ENCODE measurements at places on chromosomes 3 and 15.

DNA sequence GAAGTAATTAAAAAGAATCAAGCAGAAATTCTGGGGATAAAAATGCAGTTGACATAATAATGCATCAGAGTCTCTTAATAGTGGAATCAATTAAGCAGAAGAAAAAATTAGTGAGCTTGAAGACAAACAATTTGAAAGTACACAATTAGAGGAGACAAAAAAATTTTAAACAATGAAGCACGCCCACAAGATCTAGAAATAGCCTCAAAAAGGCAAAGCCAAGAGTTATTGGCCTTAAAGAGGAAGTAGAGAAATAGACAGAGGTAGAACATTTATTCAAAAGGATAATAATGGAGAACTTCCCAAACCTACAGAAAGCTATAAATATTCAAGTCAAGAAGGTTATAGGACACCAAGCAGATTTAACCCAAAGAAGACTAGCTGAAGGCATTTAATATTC lies 113.3 kb downstream of the TBC1D2B start:
- no peak for DNase-seq

- no peak for DNase-seq
Measured at GRCh38 chr3:59069838-59070237, 20.0 kb upstream of the CFAP20DC start.

DNA sequence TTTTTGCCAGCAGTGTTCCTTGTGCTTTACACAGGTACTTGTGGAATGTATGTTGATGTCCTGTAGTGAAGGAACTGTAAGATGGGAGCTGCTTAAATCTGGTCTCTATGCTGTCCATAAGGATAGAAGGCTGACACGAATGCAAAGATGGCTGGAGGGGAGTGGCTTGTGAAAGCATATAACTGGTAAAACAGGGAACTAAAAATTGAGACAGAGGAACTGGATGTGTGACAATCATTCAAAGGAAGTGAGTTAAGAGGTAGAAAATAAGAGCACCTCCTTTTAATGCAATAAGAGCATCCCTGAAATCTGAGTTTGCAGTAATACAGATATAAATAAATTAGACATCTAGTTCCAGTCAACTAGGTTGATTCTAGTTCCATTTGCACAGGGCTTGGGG lies 35.2 kb downstream of the RNF13 start:
- DNase-seq, result no peak

GRCh38 chr3:177596248-177596815 lies 399.1 kb upstream of the TBL1XR1 start:
- DNase-seq, result no peak

DNA sequence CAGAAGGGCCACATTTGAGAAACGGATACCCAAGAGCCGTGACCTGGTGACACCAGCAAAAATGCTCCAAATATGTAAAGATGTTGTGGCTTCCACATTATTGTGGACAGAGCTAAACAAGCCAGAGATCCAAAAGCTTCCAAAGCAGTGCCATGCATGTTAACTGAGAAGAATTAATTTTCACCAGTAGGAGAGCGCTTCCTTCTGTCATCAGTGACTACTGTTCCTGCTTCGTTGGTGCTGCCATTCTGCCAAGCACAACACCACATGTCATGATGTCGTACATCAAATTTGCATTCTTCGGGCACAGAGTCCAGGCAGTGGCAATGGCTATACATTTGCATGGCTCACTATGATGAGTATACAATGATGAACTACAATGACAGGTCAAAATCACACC lies 19.1 kb upstream of the CHST2 start:
- no peak for DNase-seq

DNA sequence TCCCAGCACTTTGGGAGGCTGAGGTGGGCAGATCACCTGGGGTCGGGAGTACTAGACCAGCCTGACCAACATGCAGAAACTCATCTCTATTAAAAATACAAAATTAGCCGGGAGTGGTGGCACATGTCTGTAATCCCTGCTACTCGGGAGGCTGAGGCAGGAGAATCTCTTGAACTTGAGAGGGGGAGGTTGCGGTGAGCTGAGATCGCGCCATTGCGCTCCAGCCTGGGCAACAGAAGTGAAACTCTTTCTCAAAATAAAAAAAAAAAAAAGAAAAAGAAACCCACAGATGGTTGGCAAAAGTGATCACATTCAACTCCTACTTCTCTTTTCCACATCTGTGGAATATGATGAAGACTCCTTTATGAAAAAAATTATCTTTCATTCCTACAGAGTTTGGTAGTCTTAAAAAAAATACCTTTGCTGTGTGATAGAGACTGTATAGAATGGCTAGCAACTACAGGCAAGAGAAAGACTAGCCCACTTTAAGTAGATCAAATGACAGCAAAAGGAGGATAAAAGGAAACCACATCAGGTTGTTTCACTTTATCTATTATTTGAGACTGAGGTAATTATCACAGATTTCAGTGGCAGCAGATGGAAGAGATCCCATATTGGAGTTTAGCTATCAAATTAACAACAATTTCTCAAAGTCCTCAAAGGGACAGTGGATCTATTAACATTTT lies 172.9 kb upstream of the TSPAN3 start:
- no peak for DNase-seq

GRCh38 chr15:41511899-41512369 lies 1.7 kb downstream of the LTK start:
- peak; percentile 48 for DNase-seq

DNA sequence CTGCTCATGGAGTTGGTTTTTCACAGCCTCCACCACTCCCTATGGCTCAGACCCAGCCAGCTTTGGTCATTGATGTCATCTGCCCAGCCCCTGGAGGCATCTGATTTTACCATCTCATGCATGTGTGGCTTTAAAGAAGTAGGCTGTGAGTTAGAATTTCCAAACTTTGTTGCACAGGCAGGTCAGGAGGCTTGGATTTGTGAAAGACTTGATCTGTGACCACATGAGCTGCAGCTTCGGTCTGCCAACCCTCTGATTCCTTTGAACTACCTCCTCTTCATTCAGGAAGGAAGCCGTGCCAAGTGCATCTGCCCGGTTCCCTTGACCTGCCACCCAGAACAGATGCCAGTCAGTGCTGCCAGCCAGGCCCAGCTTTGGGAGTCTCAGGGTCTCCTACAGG lies 9.2 kb downstream of the CTXND1 start:
- no peak for DNase-seq

DNA sequence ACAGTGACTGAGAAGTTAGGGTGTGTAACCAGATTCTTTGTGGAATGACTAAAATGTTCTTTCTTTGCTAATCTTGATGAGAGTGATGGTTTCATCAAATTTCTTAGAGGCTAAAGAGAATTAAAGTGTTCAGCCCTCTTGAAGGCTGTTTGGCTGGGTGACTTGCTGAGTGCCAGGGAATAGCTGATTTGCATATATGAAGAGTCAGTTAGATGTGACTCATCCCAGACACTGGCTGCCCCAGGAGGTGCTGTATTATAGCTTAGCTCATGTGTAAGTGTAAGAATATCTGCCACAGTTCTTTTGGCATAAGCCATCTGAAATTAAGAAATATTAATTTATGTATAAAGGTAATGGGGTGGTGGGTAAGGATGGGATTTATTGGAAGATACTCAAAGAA lies 535.1 kb downstream of the NLGN1 start:
- DNase-seq, result no peak

DNA sequence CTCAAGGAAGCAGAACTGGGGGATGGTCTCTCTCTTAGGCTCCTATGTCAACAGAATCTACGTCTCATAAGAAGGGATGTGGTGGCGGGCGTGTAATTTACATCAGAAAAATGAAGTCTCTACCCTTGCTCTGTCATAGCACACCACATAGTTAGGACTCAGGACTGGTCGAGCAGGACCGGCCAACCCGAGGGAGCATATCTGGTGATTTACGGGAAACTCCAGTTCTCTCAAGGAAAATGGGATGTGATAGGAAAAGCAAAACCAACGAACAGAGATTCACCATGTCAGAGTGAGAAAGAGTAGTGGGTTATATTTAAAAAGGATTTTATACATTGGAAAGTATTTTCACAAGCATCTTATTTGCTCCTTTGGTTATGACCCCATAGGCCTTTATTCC lies 54.7 kb downstream of the IGF2BP2 start:
- no peak for DNase-seq

DNA sequence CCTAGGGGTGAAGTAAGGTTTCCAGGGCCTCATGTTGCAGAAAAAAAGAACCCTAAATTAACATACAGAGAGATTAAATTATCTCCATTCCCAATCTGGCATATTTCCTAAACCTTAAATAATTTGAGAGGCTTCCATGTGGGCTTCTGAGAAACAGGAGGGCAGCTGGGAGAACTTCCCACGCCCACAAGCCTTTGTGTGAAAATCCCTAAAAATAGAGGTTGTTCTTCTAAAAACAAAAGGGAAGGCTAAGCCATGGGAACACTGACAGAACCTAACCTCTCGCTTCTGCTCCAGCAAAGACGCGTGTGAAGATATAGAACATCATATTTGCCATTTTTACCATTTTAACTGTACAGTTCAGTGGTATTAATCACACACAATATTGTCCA lies 812 bp upstream of the SLC12A8 start:
- DNase-seq, result no peak

GRCh38 chr3:114481113-114481512 lies 187.3 kb downstream of the TIGIT start:
- no peak for DNase-seq

DNA sequence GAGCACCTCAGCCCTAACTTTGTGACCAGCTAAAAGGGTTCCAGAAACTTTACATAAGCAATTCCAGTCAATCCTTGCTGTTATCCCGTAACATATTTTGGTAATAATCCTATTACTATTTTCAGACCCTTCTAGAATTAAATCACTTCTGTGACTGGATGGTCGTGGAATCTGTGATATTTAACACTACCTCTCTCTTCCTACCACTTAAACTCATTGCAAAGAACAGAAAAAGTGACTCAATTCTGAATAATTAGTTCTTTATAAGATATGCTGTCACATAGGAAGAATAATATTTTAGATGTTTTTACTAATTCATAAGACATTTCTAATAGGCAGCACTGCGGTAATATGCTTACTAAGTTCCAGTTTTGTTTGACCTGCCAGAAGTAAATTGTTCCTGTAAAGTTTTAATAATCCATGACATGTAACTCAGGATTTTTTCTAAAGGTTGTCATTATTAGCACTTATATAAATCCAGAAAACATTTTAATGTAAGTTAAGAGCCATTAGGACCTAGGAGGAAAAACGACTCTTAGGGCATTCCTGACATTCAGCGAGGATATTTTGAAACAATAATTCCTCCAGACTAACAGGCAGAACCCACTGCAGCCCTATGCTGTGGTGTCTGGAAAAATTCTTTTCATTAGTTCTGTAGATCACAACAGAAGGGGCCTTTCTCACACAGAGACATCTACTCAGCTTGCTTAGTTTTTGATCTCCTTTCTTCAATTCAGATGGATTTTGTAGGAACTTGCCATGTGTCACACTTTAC lies 113.3 kb upstream of the MBNL1 start:
- DNase-seq, result no peak

- no peak for DNase-seq
Measured at GRCh38 chr3:16073203-16073602, 101.3 kb upstream of the GALNT15 start.

DNA sequence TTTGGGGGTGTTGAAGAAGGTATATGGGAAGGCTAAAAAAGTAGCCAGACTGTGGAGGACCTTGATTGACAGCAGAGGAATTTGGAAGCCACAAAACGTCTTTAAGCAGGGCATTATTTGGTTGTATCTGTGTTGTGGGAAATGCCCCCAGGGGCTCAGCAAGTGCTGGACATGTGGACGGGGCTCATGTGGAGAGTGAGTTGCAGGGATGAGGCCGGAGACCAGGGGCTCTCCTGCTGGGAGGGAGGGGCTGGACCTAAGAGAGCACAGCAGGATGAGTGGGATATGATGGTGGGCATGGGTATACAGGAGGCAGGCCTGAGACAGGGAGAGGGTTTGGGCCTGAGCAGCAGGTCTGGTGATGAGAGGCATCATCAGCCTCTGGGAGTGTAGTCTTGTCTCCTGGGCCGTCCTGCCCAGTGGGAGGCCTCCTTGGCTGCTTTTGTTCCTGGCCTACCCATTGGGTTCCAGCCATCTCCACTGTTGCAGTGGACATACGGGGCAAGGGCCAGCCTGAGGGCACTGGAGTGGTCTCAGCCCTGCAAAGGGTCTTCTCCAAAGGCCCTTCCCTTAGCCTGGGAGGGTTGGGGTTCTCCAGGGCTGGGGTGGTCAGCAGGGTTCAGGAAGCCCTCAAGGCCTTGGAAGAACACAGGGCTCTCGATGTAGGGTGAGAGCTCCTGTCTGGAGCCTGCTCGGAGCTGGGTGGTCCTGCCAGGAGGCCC lies 27.5 kb downstream of the ACAD9 start:
- no peak for DNase-seq

DNA sequence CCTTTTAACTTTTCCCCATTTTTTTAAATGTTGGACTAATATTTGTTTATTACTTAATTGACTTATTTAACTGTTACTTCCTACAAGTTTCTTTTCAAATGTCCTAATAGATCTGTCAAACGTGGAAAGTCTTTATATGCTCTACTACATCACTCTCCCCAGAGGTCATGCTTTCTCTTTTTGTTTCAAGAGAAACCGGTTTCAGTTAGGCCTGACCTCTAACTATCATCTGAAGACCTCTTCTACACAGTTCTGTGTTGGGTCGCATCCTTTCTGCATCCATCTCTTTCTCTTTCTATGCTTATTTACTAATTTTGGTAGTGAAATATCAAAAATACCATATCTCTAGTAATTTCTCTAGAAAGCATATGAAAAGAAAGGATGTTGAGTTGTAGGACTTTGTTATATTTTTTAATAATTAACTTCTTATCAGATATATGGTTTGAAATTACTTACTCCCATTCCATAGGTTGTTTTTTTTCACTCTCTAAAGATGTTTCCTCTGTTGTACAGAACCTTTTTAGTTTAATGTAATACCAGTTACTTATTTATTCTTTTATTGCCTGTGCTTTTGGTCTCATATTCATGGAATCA lies 781.2 kb upstream of the ARPP21 start:
- DNase-seq, result no peak

GRCh38 chr3:21839176-21839575 lies 88.2 kb upstream of the ZNF385D start:
- no peak for DNase-seq

- no peak for DNase-seq
Measured at GRCh38 chr15:63718590-63719035, 115.1 kb downstream of the HERC1 start.

DNA sequence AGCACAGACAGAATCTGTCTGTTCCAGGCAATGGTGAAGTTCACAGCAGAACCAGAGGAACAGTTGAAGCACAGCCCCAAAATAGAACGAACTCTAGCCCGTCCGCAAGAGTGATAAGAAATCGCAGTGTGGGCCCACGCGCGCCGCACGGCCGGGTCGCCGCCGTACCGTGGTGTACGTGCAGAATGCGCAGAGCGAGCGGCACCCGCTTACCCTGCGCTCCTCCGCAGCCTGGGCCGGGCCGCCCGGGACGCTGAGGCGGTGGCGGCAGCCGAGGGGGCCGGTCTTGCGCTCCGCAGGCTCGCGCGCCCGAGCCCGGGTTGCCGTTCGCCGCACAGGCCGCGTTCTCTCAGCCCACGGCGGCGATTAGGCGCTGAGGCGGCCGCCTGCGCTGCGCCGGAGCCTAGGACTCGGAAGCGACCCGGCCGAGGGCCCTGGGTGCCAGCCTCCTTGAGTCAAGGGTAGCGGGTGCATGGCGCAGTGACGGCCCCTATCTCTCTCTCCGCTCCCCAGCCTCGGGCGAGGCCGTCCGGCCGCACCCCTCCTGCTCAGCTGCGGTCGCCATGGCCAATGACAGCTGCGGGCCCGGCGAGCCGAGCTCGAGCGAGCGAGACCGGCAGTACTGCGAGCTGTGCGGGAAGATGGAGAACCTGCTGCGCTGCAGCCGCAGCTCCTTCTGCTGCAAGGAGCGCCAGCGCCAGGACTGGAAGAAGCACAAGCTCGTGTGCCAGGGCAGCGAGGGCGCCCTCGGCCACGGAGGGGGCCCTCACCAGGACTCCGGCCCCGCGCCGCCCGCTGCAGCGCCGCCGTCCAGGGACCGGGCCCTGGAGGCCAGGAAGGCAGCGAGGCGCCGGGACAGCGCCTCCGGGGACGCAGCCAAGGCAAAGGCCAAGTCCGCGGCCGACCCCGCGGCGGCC lies 20.5 kb downstream of the WDR73 start:
- DNase-seq, result peak; percentile 73

All from heart left ventricle (tissue), 16 donors.